ENCODE measurements at places on chromosomes 2 and 18.

DNA sequence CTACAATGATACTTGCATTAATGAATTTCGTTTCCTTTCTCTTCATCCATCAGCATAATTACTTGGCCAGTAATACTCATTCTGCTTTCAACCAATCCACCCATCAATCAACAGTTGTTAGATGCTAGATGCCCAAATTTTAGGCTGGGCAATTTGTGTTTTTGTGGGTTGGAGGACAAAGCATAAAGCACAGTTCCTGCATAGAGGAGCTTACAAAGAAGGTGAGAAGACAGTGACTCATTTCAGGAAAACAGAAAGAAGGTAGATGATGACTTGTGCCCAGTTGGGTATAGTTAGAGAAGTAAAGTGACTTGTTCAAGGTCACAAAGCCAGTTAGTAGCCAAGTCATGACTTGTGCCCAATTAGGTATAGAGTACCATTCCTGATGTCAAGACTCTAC is 1186.8 kb upstream of the CELF4 start:
- no peak for DNase-seq

DNA sequence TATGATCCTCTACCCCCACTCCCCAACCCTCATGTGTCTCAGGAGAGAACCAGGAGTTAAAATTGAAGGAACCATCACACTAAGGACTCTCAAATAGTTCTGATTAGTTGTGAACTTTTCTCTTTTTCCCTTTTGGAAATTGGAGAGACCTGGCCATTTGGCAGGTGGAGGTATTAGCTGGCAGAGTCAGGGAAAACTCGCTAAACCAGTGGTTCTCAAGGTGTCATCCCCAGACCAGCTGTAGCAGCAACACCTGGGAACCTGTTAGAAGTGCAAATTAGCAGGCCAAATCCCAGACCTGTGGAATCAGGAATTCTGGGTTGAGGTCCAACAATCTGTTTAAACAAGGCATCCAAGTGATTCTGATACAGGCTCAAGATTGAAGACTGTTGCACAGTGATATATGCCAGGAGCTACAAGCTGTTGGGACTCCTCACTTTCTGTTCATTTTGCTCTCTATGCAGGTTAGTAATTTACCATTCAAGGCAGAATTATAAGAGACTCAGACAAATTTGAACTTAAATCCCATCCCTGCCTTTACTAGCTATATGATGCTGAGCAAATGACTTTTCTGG is 2.8 kb upstream of the TMEM131 start:
- DNase-seq: no peak

GRCh38 chr18:33239298-33239697 is 201.2 kb downstream of the CCDC178 start:
- no peak for DNase-seq

GRCh38 chr18:52391810-52392559 is 52.0 kb downstream of the DCC start:
- DNase-seq: no peak

DNA sequence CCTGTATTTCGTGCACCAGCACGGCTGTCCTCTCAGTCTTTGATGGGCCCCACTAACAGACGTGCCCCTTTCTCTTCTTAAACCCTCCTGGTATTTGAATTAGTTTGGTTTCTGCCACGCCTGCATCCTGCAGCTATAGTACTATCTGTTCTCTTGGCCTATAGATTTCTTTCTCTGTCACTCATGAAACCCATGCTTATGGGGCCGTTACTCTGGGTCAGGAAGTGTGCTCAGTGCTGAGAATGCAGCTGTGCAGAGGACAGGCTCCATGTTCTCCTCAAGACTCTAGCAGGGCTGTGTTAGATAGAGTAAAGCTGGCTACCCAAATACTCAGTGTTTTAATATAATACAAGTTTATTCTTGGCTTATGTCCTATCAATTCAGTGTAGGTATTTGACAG is 180.0 kb downstream of the INSIG2 start:
- DNase-seq: no peak

- DNase-seq: peak; percentile 30
Measured at GRCh38 chr2:83742117-83742782, 716.8 kb downstream of the SUCLG1 start.

DNA sequence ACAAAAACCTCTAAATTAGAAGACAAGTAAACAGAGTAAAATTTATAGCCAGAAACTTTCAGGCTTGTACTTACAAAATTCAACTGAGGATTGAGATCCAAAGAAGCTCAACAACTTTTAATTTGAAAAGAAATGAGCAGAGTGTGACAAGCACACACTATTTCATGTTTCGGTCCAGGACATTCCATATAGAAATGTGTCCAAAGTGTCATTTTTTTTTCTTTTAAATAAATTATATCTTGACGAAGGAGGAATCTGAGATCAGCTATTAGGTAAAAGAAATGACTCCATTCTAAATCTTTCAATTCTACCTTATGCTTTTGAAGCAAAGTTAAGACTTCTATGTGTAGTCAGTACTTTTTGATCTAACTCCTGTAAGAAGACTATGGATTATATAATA is 4.6 kb downstream of the FN1 start:
- DNase-seq: no peak

GRCh38 chr2:147698166-147698565 is 146.7 kb upstream of the ACVR2A start:
- no peak for DNase-seq

DNA sequence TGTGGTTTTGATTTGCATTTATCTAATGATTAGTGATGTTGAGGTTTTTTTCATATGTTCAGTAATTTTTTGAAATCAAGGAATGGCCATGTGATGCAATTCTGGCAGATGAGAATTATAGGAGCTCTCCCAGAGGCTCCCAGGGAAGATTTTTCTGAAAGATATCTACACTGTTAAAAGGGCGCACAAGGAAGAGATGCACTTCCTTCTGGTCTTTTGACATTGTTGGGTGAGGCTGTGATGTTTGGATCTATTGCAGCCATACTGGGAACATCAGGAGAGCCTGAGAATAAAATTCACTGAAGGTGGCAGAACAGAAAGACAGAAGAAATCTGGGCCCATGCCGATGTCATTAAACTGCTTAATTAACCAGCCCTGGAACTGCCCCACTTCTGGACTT is 108.5 kb downstream of the DDX1 start:
- no peak for DNase-seq

DNA sequence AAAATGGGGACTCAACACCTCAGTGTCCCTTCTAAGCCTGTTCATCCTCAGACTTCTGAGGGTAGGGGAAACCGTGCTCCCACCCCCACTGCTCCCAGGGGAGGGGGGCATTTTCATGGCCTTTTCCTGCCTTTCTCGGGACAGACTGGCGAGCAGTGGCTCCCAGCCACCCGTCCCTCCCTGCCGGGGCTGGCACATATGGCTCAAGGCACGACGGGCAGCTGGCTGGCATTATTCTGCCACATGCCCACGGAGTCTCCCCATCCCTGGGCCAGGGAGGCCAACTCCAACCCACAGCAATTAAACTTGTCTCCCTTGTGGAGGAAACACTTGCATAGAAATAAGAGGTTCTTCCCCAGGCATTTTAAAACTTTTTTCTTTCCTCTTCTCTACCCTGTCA is 148.5 kb upstream of the CBLN2 start:
- no peak for DNase-seq

DNA sequence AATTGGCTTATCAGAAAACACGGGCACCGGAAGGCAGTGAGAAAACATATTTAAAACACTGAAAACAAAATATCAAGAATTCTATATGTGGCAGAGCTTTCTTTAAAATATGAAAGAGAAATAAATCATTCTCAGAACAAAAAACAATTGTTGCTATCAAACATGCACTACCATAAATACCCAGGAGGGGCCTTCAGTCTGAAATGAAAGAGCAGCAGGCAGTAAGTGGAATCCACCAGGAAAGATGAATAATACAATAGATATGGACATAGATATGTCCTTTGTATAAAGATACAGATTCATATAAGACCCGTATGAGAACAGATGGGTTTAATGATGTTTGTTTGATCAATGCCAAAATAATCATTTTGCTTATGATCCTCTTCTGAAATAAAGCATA is 142.0 kb downstream of the TMEM18 start:
- no peak for DNase-seq

DNA sequence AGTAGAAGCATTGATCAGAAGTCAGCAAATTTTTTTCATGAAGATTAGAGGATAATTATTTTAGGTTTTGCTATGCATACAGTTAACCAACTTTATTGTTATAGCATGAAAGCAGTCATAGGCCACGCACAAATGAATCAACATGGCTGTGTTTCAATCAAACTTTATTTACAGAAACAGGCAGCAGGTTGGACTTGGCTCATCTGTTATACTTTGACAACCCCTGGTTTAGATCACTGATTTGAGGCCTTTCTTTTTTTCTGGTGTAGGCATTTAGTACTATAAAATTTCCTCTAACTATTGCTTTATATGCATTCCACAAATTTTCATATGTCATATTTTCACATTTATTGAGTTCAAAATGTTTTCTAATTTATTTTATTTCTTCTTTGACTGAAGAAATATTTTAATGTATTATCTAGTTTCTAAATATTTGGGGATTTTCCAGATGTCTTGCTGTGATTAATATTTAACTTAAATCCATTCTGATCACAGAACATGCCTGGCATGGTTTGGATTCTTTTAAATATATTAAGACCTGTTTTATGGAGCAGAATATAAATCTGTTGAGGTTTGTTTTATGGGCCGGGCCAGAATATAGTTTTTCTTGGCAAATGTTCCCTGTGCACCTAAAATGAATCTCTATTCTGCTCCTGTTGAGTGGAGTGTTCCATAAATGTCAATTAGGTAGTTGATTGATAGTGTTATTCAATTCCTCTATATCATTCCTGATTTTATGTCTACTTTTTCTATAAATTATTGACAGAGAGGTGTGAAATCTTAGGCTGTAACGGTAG is 116.3 kb upstream of the KLHL29 start:
- no peak for DNase-seq

DNA sequence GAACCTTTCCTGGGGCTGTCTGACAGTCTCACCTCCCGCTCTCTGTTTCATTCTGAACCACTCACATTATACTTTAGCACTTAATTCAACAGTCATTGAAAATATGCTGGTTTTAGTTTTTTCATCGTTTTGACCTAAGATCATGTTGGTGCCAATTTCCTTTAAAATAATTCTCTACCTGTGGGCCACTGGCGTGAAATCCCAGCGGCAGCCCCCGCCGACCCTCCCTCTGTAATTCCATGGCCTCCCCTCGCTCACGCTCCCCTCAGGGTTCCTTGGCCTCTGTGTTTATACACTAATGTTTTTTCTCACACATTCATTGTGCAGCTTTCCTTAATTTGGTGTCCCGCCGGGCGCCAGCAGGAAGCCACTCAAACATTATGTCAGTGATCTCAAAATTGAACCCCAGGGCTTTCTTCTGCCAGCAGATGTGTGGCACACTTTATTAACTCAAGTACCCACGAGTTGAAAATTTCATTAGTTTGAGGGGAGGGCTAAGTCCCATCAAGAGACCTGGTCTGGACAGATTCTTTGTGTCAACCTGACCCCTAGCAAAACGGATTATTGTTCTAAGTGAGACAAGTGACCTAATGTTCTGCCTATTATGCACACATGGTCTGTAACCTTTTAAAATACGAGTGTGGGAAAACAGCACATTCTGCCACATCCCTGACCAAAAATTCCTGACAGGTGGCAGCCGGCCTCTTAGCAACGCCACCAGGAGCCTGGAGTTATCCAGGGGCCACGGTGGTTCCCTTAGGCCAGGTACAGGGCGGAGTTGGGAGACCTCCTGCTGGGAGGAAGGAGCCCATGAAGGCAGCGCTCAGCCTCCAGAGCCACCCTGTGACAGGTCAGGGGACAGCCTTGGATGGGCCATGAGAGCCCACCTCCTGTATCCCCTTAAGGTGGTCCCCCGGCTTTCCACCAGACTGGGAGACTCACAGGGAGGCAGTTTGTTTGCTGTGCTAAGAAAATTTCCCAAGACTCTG is 53.1 kb downstream of the APOB start:
- no peak for DNase-seq

- no peak for DNase-seq
Measured at GRCh38 chr2:176491172-176491904, 222.1 kb downstream of the MTX2 start.

- no peak for DNase-seq
Measured at GRCh38 chr2:32003791-32004190, 7.0 kb downstream of the MEMO1 start.

GRCh38 chr2:73780237-73780582 is 307 bp upstream of the DUSP11 start:
- DNase-seq: no peak

DNA sequence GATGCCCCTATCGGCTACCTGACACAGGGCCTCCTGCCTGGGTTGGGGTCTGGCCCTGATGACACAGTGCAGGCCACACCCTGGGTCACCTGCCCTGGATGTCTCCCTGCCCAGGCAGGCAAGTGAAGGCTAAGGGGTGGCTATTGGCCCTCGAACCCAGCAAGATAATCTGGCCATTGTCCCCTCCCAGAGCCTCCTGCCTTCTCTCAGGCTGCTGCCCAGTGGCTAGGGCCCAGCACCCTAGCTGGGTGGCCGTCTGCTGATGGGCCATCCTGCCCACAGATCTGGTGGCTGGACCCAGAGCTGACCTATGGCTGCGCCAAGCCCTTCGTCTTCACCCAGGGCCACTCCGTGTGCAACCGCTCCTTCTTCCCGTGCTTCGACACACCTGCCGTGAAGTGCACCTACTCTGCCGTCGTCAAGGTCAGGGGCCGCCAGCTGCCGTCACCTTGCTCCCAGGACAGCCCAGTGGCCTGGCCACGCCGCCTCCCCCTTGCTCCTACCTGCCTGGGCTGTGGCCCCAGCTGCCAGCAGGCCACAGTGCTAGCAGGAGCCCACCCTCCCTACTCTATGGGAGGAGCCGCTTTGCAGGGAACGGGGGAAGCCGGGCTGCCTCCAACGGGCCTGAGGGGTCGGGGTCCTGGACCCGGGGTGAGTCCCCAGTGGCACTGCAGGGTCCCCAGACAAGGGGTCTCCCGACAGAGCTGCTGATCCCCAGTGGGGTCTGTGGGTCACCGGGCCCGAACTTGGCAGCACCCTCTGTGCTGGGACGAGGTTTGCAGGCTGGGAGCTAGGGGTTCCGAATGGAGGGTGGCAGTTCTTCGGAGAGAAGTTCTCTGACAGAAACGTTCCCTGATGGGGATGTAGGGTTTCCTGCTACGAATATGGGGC is 4.1 kb downstream of the RNPEPL1 start:
- DNase-seq: no peak

DNA sequence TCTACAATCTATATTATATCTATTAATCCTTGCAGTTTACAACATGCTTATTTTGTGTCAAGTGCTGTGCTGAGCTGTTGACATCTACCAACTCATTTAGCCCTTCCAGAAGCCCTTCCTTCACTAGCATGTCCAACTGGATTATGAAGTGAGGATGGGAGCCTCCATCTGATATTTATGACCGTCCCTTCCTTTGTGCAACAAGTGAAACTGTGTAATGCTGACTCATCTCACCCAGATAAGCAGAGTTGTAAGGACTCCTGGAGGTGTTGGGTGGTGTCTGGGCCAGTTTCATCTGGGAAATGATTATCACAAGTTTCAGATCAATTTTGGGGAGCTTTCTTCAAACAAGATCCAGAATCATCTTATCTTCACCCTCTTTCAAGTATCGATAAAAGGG is 156.6 kb upstream of the ETAA1 start:
- DNase-seq: no peak

- DNase-seq: no peak
Measured at GRCh38 chr2:127397568-127398238, 9.9 kb upstream of the MAP3K2 start.
